SJCRH30 (cell line): ENCODE measurements at places on chromosomes 4 and X. TPM values are rescaled to one million over a fixed set of nuclear protein-coding genes. Genes with fewer than 3 reads are reported as not detected.

The RHOXF2B gene
- not detected in 2 replicates for total RNA-seq

The FAM47B gene
- total RNA-seq = not detected in 2 replicates

The MAGEA10 gene
- total RNA-seq = not detected in 2 replicates

The DGKK gene
- total RNA-seq = not detected in 2 replicates

The TLR2 gene
- not detected in 2 replicates for total RNA-seq

The IQCM gene
- not detected in 2 replicates for total RNA-seq
